Kasumi-1 (cell line): ENCODE measurements at places on chromosomes 4 and X.

- no peak for DNase-seq
Observed at GRCh38 chr4:147960971-147961370, 229.1 kb downstream of the ARHGAP10 start.

DNA sequence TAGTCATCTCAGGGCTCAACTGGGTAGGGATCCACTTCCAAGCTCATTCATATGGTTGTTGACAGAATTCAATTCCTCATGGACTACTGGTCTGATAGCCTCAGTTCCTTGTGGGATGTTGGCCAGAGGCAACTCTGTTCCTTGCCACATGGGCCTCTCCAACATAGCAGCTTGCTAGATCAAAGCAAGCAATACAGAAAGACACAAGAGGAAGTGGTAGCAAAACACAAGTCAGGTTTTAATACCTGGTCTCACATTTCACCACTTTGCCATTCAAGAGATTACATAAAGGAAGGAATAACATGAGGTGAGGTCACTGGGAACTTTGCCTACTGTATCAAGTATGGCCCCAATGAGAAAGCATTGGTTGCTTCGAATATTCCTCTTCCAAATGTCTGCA is 79.2 kb downstream of the PRSS12 start:
- DNase-seq, result no peak

DNA sequence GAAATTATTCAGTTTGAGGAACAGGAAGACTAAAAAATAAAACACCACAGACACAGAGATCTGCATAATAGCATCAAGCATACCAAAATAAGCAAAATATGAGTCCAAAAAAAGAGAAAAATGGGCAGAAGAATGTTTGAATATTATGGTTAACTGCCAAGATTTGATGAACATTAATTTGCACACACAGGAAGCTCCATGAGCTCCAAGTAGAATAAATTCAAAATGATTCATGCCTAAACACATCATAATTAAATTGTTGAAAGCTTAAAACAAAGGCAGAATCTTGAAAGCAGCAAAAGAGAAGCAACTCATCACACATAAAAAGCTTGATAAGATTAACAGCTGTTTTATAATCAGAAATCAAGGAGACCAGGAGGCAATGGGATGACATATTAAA is 156.6 kb upstream of the ARSJ start:
- no peak for DNase-seq

- DNase-seq, result no peak
Observed at GRCh38 chrX:19462879-19463278, 52.4 kb downstream of the MAP3K15 start.

DNA sequence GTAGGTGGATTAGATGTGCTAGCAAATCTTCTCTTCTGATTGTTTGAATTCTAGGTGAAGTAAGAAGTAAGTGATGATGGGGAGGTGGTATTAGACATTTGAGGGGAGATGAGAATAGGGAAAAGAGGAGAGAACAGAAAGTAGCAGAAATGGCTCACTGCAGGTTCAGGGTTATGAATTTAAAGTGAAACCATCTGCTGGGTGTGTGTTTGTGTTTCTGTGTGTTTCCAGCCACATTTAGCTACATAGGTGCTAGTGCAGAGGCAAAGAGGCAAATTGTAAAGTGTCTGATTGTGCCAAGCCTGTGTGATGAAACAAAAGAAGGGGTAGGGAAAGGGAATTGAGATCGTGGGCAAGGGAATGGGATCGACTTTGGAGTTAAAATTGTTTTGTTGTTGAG is 50.6 kb downstream of the ZFX start:
- DNase-seq, result no peak

DNA sequence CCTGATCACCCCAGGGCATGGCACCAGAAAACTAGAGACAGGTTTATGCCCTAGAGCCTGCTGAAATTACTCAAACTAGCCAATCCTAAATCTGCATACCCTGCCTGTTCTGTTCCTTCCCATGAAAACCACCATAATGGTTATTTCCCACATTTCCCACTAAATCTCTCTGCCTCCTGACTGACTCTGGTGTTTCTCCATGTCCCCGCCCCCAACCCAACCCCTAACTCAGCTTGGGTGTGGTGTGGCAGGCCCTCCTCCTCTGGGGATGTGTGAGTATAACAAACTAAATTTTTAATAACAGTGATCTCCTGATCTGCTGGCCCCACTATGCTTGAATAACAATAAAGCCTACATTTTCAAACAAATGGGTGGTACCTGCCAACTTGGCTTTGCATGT is 35.5 kb upstream of the C4orf54 start:
- DNase-seq, result no peak

- DNase-seq, result no peak
Observed at GRCh38 chrX:74369666-74370065, 51.6 kb upstream of the SLC16A2 start.

DNA sequence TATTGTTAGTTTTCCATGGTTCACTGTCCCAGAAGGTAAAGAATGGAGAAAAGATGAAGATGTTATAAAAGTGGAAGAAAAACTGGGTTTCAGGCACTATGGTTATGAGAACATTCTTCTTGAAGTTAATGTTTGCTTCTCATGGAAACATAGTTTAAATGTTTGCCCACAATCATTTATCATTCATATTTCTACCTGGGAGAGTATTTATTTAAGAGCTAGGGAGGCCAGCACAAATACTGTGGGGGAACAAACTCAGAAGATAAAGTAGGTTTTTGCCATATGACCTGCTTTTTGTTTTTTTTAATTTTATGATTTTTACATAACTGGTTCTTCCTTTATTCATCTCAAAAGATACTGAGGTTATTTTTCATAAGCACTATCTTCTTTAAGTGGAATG is 96.8 kb downstream of the GC start:
- DNase-seq, result no peak

- DNase-seq, result peak; percentile 95
Observed at GRCh38 chr4:81405900-81406401, 65.8 kb downstream of the RASGEF1B start.

- DNase-seq, result peak; percentile 19
Observed at GRCh38 chr4:48557478-48557877, 67.4 kb downstream of the ZAR1 start.

DNA sequence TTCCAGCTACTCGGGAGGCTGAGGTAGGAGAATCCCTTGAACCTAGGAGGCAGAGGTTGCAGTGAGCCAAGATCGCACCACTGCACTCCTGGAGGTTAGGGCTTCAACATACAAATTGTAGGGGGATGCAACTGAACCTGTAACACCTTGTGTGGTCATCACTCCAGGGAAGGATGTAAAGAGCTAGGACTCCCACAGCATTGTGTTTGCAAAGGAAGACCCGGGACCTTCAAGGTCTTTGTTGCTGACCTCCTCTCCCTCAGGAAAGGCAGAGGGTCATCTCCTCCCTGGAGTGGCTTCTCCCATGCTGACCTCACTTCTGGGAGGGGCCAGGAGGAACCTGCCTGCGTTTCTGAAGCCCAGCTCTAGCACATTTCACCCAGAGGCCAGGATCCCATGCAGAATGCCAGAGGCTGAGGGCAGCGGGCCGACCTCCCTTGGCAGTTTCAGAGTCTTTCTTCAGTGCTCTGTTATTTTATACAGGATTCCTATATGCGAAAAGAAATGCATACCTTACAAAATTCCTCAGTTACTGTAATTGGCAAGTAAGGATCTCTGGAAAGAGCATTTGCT is 80.2 kb downstream of the HTRA3 start:
- DNase-seq, result no peak

- DNase-seq, result no peak
Observed at GRCh38 chr4:139525414-139525813, 30.6 kb downstream of the SETD7 start.

- peak; percentile 14 for DNase-seq
Observed at GRCh38 chr4:150089732-150090131, 11.5 kb downstream of the DCLK2 start.

- no peak for DNase-seq
Observed at GRCh38 chrX:64190136-64190740, 15.3 kb downstream of the AMER1 start.

DNA sequence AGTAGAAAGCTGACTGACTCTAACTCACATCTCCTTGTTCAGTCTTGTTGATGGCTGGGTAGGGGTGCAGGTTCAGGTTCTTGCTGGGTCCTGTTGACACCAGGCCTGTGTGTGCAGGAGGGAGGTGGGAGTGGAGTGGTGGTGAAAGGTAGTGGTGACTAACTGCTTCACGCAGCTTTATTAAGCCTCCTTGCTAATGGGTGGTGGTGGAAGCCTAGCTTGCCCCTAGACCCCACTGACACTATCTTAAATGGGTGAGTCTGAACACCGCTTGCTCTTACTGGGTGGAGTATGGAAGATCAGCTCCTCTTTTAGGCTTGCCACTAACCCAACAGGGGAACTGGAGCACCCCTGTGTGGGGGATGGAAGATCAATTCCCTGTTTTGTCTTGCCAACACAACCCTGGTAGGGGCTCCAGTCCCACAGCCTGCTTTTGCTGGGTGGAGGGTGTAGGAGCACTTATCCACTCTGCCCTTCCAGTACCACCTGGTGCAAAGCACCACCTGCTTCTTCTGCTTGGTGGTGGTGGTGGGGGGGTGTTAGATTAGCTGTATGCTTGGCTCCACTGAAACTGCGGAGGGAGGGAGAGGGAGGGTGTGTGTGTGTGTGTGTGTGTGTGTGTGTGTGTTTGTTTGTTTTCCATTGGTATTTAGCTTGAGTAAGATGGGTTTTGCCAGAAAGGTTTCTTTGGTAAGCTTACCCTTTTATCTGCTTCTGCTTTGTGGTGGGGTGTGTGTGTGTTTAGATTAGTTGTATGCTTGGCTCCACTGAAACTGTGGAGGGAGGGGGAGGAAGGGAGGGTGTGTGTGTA is 25.6 kb downstream of the KDM6A start:
- DNase-seq, result no peak

DNA sequence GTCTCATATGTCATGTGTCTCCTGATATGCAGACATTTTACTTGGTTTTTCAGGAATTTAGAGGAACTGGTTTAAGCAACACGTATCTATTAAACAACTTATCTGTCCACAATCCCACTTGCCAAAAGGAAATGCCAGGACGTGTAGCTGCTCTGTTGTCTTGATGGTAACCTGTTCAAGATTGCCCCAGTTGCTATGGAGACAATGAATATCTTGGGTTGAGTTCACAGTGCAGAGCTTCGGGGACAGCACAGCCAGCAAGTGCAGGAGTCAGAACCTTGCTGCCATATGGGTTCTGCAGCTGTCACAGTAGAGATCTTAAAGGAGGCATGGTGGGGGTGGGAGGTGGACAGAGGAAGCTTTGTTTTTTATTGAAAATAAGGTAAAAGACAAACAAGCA is 28.7 kb upstream of the FAM9B start:
- DNase-seq, result no peak

DNA sequence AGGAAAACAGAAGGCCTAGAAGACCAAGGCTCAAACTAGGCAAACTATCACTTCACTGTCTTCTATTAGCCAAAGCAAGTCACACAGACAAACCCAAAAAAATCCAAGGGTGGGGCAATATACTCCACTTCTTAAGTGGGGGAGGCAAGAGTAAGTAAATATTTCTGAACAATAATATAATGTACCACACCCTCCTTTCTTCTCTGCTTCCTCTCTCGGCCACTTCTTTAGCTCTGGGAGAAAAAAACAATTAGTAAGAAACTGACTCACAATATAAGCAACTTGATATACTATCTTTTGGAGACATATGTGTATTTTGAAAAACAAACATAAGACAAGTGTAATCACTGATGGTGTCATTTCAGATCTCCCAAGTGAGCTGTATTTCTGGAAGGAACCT is 14.8 kb downstream of the DCAF8L1 start:
- no peak for DNase-seq

- DNase-seq, result no peak
Observed at GRCh38 chrX:72130762-72131250, 909 bp downstream of the RTL5 start.

- DNase-seq, result no peak
Observed at GRCh38 chrX:53622431-53622830, 64.1 kb downstream of the HUWE1 start.

DNA sequence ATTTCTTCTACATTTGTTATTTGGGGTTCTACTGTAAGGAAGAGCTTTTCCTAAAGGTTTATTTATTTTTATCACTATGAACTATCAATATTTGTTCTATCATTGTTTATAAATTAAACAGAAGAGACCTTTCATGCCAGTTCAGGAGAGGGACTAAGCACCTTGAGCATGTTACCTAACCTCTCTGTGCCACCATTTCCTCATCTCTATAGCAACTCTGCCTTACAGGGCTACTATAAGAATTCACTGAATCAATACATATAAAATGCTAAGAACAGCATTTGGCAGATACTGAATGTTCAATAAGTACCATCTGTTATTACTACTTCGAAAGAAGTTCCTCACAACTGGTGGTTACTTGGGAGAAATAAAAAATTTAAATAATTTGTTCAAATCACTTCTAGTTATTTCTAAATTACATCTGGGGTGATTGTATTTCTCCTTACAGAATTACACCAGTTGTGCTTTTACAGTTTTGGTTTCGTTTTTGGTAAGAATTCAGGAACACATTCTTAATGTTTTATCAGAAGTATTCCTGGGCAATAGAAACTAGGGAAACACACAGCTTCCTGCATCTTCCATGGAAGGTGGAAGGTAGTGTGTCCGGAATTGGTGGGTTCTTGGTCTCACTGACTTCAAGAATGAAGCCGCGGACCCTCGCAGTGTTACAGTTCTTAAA is 32.9 kb downstream of the EREG start:
- no peak for DNase-seq

DNA sequence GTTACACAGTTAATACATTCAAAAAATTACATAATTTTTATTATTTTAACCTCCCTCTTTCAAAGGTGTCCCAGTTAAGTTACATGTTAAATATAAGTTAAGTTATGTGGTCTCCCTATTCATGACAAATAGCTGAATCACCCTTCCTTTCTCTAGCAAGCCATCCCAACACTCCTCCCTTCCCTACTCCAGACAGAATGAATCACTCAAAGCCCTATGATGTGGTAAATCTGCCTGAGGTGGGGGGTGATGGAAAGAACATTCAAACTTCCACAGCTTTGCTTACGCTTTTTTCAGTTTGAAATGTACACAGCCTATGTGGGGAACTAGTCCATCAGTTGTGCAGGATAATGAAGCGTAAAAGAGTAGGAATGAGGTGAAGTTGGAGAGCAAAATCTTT is 90.2 kb downstream of the CXCL13 start:
- DNase-seq, result peak; percentile 72
